ENCODE measurements at places on chromosomes 1 and 21.

DNA sequence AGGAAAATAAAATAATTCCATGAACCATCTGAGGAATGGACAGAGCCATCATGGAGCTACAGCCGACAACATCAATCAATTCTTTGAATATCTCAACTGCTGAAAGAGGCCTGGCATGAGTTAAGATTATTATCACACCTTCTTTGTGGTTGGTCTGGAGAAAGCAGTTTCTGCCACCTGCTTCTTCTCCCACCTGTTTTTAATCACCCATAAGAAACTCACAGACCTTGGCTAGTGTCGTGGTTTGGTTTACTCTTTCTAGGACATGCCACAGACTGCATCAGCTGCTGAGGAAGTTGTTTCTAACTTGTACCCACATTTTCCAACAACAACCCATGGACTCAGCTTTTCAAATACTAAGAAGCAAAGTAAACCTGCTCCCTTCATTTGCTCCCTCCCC, 65.6 kb downstream of the NTPCR start:
- no peak for DNase-seq

- no peak for DNase-seq
Measured at GRCh38 chr1:54200519-54200997, 591 bp downstream of the MRPL37 start.

DNA sequence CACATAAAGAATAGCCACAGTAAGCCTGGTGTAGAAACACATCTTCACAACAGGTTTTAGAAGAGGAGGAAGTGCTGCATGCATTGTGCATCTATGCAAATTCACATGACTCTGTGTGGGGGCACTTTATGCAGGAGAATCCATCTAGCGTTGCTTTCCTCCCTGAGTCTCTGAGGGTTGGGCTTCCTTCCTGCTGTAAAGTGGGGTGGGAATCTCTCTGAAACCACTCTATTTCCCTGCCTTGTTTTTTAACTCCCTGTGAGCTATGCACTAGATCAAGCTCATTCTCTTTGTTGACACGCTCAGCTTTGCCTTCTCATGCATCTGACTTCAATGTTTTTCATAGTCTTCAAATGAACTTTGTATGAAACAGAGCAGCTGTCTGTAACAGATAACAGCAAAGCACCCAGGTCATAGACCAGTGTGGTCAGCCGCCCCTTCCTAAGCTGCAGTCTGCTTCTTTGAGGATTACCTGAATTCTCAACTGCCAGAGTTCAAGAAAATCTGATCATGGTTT, 102.7 kb upstream of the DPH5 start:
- no peak for DNase-seq

- DNase-seq, result peak; percentile 72
Measured at GRCh38 chr1:212669102-212669501, 30.5 kb downstream of the BATF3 start.

DNA sequence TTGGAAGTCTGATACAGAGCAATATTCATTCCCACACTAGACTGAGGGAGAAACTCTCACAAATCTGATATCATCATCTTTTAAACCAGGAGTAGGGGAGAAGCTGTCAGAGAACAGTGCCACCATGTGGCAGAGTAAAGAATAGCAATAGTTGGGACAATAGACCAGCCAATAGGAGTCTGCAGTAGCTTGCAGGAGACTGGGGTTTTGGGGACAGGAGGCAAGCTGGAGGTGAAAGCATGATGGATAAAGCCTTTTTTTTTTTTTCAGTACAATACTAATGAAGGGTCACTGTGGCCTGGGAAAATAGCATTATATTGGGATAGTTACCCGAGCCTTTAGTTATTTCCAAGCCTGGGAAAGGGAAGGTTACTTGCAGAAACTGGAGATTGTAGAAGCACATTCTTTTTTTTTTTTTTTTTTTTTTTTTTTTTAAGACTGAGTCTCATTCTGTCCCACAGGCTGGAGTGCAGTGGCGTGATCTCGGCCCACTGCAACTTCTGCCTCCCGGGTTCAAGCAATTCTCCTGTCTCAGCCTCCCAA, 120.7 kb downstream of the S1PR1 start:
- peak; percentile 62 for DNase-seq

DNA sequence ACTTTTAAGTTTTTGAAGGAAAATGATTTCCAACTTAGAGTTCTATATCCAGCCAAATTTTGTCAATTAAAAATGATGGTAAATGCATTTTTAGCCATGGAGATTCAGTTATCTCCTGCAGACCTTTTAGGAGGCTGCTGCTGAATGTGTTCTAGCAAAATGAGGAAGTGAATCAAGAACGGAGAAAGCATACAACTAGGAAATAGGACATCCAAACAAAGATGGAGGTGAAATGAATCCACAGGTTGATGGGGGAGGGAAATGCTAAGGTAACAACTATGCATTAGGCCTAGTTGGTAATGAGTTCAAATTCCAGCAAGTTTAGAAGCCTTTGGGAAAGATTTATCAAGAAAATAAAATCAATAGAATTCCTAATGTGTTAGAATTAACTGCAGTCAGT, 80.5 kb downstream of the FNBP1L start:
- peak; percentile 6 for DNase-seq
